ENCODE measurements at places on chromosomes 4 and X.

DNA sequence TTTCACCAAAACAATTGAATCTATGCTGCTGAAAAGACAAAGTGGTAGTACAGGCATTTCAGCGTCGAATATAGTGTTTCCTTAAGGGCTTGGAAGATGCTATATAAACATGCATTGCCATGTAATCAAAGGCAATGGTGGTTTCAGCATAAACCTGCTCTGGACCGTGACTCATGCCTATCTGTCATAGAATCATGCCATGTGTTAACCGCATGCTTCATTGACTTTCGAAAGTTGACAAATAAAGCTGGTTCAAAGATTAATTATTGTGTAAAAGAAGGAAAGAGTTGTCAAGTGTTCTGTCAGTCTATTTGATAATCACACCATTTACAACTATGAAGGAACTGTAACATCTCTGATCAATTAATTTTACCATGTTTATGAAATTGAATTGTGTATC, 83.2 kb downstream of the FUNDC1 start:
- DNase-seq, result no peak

DNA sequence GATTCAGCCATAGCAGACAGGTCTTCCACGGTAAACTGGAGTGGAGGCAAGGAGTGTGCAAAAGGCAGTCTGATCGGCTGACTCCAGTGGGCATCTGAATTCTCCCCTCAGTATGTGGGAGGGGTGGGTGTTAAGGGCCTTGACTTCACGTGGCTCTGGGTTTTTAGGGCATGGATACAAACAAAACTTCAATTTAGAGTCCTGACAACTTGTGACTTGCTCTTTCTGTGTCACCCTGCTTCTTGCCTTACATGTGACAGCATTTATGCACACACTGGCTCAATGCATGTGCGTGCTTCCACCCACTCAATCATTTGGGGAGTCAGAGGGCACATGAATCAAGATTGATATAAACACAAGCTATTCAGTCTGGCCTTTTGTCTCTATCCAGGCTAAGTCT, 17.5 kb downstream of the PLP1 start:
- DNase-seq, result no peak

GRCh38 chrX:8813036-8813435, 11.9 kb upstream of the FAM9A start:
- DNase-seq, result no peak

GRCh38 chrX:47880927-47881326, 44.2 kb downstream of the ZNF81 start:
- DNase-seq, result no peak

DNA sequence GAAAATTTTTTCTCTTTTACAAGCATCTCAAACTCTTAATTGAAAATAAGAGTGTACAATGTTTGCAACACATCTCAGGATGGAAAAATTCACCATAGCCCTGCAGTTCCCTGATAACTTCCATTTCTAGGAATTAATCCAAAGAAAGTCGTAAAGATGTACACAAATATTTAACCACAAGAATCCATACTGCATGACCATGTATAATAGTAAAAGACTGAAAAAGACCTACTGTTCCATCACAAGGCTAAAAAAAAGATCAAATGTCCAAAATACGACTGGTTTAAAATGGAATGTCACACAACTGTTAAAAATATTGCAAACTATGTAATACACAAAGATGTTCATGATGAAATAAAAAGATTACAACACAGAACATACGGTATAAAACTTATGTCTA, 32.1 kb downstream of the HUWE1 start:
- no peak for DNase-seq

DNA sequence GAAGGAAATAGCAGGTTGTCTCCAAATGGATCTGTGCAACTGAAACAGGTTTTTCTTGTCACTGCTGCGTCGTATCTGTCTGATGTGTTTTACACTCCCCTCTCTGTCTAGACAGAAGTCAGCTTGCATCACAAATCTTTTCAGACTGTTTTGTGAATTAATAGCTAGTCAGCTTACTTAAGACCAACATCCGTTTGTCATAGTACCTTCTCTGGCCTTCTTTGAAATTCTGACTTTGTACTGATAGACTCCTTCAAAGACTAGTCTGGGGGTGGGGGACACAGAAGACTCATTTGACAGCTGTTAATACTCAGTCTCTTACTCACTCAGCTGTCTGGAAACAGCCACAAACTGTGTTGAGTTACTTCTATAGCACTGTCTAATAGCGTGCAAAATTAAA, 197.8 kb downstream of the PALLD start:
- no peak for DNase-seq

All from activated CD4-positive, CD25-positive, alpha-beta regulatory T cell (primary cell).